ENCODE measurements at places on chromosomes 4 and X.

- no peak for DNase-seq
Observed at GRCh38 chr4:101254776-101255175, 92.5 kb downstream of the PPP3CA start.

DNA sequence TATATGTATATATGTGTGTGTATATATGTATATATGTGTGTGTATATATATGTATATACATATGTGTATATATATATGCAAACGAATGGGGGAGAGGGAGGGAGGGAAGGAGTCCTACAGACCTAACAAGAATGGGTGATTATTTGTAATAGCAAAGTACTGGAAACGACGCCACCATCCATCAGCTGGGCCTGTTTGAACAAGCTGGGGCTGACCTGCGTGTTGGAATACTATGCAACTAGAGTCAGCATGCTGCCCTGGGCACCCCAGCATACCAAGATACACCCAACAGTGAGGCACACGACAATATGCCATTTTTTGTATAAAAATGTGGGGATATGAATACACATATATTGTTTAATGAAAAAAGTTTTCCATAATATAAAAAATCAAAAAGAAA, 21.6 kb upstream of the CCNQ start:
- no peak for DNase-seq

DNA sequence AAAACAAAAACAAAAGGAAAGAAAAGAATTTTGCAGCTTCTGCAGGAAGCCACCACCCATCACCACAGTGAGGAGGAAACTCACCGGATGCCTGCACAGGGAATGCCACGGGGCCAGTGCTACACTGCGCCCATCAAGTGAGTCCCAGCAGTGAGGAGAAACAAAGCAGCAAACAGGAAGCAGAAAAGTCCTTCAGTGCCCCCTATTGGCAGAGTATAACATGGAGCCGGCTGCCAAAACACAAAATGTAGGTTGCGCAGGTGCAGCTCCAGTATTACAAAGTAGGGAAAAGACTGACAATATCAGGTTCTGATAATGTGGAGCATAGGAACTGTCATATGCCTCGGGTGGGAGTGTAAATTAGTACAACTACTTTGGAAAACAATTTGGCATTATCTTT, 23.3 kb upstream of the SCML2 start:
- no peak for DNase-seq

- DNase-seq, result peak; percentile 72
Observed at GRCh38 chr4:5890063-5890727, 2.7 kb downstream of the CRMP1 start.

DNA sequence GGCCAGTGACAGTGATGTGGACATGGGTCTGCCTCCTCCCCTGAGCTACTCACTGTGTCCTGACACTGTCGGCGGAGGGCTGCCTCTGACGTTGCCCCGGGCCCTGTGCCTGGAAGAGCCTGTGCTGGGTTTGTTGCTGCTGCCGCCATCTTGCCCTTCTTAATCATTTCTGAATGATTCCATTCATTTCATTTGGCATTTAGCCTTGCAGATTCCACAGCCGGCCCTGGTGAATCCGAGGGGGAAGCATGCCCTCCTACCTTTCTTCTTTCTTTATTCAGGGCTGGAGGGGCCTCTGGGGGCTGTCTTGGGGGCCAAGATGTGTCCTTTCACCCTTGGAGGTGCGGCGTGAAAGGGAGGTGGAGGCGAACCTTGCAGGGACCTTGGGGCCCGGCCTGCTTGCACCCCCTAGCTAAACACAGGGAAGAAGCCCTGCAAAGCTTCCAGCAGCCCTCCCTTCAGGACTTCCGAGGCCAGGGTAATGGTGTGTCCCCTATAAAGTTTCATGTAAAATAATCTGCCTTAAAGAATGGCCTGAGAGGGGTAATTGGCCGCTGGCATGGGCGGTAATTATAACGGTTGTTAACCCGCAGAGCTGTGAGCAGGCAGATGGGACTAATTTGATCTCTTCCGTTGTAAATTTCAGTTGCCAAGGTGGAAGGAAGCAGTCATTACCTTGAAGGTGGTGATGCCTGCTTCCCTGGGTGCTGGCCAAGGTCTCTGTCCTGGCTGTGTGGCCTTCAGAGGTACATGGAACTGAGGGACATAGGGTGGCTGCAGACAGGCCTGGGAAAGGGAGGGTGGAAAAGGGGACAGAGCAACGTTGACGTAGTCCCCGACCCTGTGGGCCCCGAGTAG, 92.3 kb downstream of the PSAPL1 start:
- DNase-seq, result no peak

GRCh38 chrX:58051346-58051745, 141.1 kb upstream of the ZXDA start:
- no peak for DNase-seq

DNA sequence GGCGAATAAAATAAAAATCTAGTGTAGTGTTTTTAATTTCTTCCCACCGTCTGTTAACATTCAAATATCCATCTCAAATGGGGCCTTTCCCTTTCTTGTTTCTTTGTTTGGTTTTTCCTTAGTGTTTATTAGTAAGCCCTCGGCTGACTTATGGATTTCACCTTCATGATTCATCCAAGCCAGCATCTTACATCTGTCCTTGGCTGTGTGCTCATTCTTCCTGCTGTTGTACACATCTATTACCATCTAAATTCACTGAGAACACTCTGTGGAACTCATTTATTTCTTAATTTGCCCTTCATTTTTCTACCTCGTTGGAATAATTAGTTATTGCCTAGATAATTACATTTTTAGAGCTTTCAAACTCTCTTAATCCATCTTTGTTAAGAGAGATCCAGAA, 84.9 kb downstream of the SPCS3 start:
- DNase-seq, result no peak

DNA sequence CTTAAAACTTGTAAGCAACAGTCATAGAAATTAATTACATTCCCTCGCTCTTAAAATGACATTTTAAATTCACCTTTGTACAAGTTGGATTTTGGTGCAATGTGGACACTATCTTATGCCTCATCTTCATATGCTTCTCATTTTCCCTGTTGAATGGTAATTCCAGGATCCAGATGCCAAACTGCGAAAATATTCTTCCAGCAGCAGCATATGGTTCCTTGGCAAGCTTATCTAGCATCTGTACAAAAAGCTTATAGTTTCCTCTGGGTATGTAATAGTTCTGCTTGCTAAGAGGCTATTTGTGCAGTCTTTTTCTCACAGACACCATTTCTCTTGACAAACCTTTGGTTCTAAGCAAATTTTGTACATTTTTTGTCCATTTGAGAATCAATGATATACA, 2079.7 kb upstream of the AGA start:
- no peak for DNase-seq

DNA sequence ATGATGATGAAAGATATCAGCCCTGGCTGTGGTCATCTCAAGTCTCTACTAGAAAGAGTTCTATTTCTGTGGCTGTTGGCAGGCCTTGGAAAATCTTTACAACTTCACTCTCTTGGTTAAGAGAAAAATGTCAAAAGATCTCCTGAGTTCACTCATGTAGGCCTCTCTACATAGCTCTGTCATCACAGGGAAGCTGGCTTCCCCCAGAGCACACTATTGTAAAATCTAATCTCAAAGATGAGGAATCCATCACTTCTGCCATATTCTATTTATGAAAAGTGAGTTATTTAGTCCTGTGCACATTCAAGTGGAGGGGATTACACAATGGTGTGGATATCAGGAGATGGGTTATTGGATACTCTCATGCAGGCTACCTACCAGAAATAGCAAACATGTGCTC, 388.4 kb upstream of the HS3ST1 start:
- no peak for DNase-seq

- no peak for DNase-seq
Observed at GRCh38 chr4:74608151-74608949, 163.4 kb downstream of the AREG start.

DNA sequence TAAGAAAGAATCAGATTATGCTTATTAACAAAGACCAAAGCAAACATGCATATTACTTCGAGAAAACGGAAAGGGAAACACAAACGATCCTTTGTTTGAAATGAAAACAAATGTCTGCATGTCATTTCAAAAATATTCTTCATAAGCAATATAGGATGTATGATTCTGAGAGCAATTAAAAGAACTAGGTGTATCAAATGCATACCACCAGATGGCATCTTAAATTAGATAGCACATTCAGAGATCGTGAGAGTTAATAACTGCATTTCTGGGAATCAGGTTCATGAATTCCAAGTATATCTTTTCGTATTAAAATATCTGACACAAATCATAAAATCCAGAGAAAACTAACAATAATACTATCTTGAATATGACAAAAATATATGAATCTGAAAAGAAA, 159.5 kb downstream of the PPP3CA start:
- DNase-seq, result no peak

- DNase-seq, result no peak
Observed at GRCh38 chrX:53449632-53450031, 15.5 kb upstream of the HSD17B10 start.

DNA sequence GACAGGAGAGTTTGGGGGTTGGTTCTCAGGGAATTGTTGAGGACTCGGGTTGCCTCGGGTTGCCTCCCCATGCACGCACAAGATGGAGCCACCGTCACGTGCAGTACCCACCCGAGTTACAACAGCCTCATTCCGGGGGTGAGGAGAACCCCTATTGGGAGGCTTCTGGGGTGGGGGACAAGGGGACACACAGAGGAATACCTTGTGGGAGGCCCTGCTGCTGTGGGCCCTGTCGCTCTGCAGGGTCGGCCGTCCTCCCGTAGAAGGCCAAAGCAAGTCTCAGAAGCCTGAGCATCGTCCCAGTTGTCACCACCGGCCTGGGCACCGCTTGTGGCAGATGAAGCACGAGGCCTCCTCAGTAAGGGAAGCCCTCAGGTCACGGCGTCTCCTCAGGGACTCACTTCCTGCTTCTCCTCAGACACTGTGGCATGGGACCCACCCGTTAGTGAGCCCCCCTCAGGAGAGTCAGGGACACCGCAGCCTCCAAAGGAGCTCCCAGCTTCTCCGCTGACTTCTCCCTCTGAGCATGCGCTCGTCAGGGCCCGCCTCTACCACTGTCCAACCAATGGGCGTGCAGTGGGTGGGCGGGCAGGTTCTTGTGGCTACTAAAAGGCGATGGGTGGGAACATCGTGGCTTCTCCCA, at the start of gene CT55:
Gene CT55 (minus strand): TSS at position 522 of the 643 bp plus-strand sequence. CDS start 227 bp downstream, at position 295.
- peak; percentile 57 for DNase-seq

GRCh38 chr4:119587796-119588195, 40.8 kb downstream of the PDE5A start:
- no peak for DNase-seq

DNA sequence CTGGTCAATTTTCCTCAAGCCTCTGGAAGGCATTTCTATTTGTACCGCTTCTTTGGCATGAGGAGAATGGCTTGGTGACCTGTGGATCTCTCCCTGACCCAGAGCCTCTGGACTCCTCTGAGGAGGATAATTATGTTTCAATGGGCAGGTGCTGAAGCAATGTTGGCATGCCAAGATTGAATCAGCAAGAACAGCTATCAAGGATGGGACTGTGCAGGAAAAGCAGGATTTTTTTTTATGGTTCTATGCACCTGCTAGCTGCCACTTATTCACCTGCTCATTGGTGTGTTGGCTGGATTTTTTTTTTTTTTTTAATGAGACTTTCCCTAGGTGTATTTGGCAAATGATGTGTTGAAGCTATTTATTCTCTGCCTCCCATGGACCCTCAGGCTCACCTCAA, 821.2 kb downstream of the RPA4 start:
- DNase-seq, result no peak

- DNase-seq, result no peak
Observed at GRCh38 chrX:150680974-150681373, 12.2 kb upstream of the MTMR1 start.

DNA sequence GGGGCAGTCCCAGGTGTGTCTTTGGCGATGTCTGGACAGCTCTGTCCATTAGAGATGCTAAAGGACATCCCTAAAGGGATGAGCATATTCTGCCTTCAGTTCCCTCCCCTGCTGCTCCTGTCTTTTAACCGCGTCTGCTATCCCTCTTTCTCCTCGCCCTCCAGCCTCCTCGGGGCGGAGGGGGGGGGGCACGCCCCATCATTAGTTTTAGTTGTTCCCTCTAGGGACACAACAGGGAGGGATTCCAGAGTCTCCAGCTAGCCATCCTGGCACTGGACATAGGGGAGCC, 1.1 kb downstream of the MSL3 start:
- no peak for DNase-seq

DNA sequence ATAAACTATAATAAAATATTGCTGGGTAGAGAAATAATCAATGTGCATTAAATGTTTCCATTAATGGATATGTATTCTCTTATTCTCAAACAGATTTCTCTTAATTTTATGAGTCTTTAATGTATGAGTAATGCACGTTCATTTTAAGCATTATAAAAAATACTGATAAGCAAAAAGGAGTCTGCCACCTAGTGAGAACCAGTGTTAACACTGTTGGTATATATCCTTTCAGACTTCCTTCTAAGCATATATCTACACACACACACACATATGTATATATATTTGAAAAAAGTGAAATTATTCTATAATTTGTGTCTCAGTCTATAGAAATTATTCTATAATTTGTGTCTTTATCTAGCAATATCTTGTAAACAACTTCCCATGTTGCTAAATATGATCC, 49.9 kb upstream of the MTMR1 start:
- DNase-seq, result no peak

DNA sequence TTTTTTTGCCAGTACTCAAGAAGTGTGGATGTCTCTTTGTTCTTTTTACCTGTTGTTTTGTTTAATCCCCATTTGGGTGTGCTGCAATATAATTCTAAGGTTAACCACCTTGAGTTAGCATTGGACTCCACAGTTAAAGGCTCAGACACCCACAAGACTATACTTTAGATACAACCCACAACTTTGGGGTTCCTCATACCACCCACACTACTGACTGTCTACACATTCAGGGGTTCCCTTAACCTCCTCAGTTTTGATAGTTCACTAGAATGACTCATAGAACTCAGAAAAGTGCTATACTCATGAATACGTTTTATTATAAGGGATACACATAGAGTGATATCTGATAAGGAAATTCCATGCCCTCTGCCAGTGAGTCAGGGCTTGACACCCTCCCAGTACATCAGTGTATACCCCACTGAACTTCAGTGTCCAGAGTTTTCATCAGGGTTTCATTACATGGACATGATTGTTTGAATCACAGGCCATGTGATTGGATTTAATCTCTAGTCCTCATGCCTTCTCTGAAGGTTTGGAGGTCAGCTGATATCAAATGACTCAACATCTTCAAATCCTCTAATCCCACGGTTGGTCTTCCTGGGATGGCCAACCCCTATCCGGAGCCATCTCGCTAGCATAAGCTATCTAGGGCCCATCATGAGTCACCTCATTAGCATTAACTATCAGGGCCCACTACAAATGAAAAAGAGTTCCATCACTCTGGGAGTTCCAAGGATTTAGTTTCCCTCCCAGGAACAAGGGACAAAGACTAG, 357.7 kb upstream of the EMCN start:
- no peak for DNase-seq
